ENCODE measurements at places on chromosomes 2 and 18.

- DNase-seq, result no peak
Observed at GRCh38 chr2:60569680-60570111, 16.2 kb upstream of the BCL11A start.

- DNase-seq, result no peak
Observed at GRCh38 chr18:3055186-3055728, 42.3 kb upstream of the LPIN2 start.

DNA sequence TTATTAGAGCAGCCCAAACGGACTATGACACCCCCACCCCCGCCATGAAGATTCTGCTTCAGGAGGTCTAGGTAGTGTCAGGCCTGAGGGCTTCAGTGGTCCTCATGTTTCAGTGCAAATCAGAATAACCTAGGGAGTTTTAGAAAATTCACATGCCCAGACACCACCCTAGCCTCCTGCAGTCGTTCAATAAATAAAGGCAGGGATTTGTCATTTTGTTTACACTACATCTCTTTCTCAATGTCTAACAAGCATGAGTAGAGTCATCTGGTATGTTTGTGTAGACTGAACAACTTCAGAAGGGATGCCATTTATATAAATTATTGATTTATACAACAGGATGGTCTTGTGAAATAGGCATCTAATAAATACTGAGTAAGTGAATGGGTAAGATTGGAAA lies 112.1 kb upstream of the SERPINE2 start:
- DNase-seq, result no peak

GRCh38 chr2:159065891-159066290 lies 97.5 kb downstream of the TANC1 start:
- DNase-seq, result no peak

DNA sequence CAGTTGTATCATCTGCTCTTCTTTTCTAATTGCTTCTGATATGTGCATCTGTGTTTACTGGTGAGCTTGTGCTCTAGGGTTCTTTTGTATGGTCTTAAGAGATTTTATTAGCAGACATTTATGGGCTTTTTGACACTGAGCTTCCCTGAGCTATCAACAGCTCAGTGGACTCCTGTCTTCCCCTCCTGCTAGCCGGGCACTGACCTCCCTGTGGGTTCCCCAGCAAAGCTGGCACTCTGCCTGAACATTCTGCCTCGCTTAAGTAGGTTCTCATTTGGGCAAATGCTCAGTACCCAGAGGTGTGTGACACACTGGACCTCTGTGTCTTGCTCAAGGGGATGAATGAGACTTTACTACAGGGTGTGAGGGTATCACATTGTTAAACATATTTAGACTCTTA lies 15.8 kb downstream of the TRAF3IP1 start:
- DNase-seq, result no peak

DNA sequence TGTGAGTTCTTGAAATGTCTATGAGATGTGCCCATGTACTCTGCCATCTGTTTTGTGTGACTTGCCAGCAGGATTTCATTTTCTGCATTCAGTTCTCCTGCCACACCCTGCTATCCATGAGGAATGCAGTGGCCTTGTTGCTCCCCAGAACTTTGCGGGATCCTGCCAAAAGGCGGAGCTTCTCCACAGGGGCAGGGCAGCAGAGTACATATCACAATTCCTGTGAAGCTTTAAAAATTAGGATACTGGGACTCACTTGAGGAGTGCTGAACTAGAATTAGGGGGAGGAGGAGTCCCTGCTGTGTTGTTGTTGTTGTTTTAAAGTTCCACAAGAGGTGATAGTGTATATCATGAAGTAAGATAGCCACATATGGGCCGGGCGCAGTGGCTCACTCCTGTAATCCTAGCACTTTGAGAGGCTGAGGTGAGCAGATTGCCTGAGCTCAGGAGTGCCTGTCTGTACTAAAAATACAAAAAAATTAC lies 76.4 kb downstream of the TANC1 start:
- no peak for DNase-seq

- no peak for DNase-seq
Observed at GRCh38 chr2:186889101-186889879, 40.3 kb upstream of the ZSWIM2 start.

- peak; percentile 86 for DNase-seq
Observed at GRCh38 chr2:173354073-173354581, 545 bp upstream of the CDCA7 start.

DNA sequence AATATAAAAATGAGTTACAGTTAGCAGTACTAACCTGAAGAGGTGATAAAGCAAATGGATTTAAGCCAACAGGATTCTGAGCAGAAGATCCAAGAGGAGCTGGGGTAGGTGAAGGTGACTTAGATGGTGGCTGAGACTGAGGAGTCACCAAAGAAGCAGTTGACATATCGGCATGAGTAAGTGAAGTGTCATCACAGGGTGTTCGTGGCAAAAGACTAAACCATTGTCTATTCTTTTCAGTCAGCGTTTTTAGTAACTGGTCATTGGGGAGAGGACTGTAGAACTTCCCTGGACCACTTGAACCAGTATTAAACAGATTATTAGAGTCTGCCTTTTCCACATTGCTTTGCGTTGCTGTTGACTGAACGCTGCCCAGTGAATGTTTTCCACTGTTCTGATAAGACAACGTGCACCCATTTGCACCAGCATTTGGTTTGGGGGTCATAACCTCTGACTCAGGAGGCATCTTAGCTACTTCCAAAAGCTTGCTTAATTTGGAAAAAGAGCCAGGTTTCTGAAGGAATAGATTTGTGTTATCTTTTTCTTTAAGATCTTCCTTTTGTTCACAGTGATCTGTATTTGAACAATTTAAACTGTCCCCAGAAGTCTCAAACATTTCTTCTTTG lies 63.3 kb upstream of the WDSUB1 start:
- DNase-seq, result no peak

DNA sequence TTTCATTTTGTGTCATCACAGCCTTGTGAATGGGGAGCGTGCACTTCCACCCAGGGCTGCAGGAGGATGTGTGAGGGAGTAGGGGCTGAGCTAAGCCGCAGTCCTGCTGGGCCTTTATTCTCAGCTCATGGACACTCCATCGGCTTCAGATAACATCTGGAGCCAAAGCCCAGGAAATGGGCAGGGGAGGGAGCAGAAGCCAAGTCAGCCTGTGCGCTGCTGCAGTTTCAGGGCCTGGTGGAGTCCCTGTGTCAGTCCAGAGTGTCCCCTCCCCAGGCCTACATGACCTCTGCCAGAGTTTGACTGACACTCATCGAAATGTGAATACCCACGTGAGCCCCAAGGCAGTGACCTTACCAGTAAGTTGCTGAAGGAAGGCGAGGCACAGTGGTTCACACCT lies 242.2 kb downstream of the LOXHD1 start:
- no peak for DNase-seq

All from HAP-1 (cell line).